Stimulated activated CD4-positive, alpha-beta T cell treated with anti-CD3 and anti-CD28 coated beads, Interleukin-2, amount 100 ng/mL, for 4 hours (primary cell): ENCODE measurements at places on chromosomes 5 and 9.

GRCh38 chr9:116327701-116328405 is 174.3 kb downstream of the PAPPA start:
- no peak for DNase-seq

DNA sequence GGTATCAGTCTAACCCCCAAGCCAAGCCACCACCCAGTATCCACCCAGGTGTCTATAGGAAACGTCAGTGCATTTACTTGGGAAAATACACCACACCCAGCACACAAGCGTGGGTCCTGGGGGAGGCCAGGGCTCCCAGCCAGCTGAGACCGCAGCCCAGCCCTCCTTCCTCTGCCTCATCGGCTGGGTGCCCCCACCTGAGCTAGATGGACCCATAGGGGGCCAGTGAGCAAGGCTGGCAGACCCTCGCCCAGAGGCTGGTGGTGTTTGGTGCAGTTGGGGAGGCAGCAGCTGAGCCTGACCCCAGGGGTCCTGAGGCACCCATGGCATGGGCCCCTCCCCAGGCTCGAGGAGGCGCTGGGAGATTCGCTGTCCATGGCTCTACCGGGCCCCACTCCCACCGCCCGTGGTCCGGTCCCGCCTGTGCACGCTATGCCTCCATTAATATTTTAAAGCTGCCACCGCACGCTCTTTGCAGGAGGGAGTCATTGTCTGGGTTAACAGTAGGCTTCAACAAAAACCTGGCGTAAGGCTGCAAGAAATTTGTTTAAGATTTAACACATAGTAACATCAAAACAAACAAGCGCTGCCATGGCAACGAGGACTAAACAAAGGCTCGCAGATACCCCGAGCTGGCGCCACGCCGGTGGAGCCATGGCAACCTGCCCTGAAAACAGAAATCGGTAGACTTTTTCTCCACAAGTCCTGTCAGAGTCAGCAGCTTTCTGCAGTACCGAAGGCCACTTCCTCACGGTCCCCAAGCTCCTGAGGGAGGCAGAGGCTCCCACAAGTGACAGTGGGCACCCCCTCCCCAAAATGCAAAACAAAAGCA is 20.6 kb downstream of the TPPP start:
- peak; percentile 33 for DNase-seq

- no peak for DNase-seq
Observed at GRCh38 chr5:177169271-177169670, 35.7 kb downstream of the NSD1 start.

GRCh38 chr9:112034216-112034611 is 137.6 kb downstream of the UGCG start:
- DNase-seq: no peak

DNA sequence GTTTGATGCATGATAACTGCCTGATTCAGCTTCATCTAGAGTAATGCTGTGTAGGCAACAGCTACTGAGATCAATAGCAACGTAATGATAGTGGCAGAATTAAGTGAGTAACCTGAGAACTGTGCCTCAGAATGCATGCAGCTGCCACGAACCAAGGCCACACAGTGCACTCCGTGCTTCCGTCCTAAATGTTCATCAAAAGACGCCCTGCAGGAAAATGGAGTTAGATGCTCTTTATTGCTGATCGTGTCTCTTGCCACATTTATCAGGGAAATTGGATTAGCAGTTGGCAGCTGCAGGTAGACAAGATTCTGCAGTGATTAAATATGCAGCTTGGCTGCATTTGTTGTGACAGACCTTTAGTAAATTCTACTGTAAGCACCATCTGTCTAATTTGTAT is 107.7 kb upstream of the TLX3 start:
- no peak for DNase-seq

- no peak for DNase-seq
Observed at GRCh38 chr9:121185774-121186403, 15.8 kb downstream of the RAB14 start.

GRCh38 chr5:137734962-137735554 is 831 bp downstream of the KLHL3 start:
- no peak for DNase-seq

GRCh38 chr5:127561254-127561653 is 43.8 kb downstream of the PRRC1 start:
- no peak for DNase-seq

- no peak for DNase-seq
Observed at GRCh38 chr9:38393128-38393796, 760 bp downstream of the ALDH1B1 start.

DNA sequence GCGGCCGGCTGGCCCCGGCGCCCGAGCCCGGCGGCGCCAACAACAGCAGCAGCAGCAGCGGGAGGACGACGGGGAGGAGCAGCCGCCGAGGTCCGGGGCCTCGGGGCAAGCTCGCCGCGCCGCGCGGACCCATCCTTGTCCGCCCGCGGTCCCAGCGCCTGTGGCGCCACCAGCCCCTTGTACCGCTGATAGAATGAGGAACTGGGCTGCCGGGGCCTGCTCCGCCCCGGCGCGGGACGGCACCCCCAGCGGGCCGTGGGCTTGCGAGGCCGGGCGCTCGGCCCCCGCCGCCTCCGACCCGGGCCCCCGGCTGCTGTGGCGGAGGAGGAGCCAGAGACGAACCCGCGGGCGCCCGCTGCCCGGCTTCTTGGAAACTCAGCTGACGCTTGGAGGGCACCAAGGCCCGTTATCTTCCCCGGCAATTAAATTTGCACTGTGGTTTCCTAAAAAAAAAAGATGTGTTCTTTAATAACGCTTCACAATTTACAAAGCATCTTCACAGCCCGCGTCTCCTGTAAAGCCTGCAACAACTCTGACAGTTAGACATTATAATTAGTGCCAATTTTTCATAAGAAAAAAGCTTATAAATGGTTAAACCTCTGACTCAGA is at the start of gene ARSB:
Gene ARSB, minus strand, starts transcription at position 195 of the 609 bp plus-strand sequence. Its CDS starts 62 bp downstream, at position 133.
- peak; percentile 29 for DNase-seq

GRCh38 chr5:168529374-168530234 is 499 bp downstream of the FBLL1 start:
- peak; percentile 4 for DNase-seq
